Urothelium cell line (cell line): ENCODE measurements at places on chromosomes 3 and 15.

GRCh38 chr3:160398820-160399124 lies 253 bp downstream of the IFT80 start:
- DNase-seq: no peak

GRCh38 chr3:39980058-39980457 lies 170.6 kb downstream of the MYRIP start:
- no peak for DNase-seq

GRCh38 chr15:40693904-40694687 lies 878 bp upstream of the RAD51 start:
- DNase-seq: no peak

DNA sequence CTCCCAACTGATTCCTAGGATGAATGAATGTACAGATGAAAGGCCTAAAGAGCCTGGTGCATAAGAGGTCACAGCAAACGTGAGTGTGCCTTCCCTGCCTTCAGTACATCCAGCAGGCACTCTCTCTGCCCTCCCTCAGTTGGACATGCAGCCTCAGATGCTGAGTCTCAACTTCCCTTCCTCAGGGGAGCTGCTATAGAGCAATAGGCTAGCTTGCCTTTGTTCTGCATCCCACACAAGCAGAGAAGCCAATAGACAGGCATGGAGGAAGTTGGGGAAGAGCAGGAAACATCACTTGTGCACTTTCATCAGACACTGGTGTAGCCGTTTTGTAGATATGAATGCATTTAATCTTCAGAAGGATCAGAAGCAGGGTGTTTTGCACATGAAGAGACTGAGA lies 147.5 kb upstream of the THBS1 start:
- no peak for DNase-seq

DNA sequence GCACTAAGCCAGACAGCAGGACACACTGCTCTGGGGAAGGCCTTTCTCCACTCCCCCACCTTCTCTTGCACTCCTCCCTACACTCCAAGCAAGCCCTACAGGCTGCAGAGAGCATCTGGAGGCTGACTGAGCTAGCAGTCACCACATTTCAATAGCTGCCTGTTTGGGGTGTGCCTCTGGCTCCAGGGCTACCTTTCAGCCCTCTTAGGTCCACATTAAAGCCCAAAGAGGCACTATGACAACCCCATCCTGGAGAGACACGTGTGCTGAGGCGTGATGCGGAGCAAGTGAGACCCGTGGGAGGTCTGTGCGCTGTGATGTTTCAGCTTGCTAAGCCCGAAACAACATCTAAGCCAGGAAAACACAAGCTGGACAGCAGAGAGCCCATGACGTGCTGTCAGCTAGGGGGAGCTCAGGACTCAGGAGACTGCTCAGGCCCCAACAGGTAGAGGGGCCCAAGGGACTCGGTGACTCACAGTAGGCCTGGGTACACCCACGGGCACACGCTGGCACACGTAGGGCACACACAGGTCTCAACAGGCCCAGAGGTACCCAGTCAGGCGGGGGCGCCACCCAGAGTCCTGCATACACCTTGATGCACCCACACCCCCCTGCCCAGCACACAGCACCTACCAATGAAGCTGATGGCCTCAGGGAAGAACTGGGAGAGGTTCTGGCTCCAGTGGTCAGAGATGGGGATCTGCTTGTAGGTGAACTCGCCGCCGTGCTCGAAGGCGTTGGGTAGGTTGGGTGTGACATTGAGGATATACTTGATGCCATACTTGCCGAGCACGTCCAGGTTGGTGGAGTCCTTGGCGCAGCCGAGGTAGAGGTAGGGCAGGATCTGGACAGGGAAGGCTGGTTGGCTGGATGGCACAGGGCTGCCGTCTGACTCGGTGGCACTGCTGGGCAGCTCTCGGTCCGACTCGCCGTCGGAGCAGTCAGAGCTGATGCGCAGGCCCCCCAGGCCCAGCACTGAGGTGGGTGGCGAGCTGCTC lies 2.8 kb downstream of the DUSP7 start:
- DNase-seq: no peak

DNA sequence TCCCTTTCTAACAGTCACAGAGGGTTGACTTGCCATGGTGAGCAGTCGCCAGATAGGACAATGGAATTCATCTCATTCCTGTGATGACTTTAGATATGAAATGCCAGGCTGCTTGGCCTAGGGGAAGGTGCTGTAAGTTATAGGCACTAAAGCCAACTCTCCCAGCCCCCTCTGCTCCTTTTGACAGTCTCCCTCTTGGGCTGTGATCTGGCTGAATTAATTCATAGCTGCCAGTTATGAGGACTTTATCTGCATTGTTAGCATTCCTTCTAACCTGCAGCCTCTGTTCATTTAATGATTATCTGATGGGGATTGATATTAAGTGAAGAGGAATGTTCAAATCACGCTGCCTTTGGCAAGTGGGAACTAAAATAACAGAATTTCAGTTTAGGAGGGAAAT lies 427.1 kb upstream of the RASGRP1 start:
- DNase-seq: no peak
